Esophagus muscularis mucosa (tissue), 4 donors: ENCODE measurements at places on chromosomes 1 and 21. TPM values are rescaled to one million over a fixed set of nuclear protein-coding genes. Genes with fewer than 3 reads are reported as not detected.
A peak's percentile ranks its signal among the peaks of the same experiment; 100 is the strongest.

VTCN1 gene
- not detected for total RNA-seq

RNU1-1 gene
- not detected for total RNA-seq

TRAPPC10 gene
- 35.2 TPM for total RNA-seq

GLIS1 gene
- total RNA-seq: 0.42 TPM

FHL3 gene
- 38.3 TPM for total RNA-seq

GRCh38 chr1:178774263-178774662, 49.2 kb downstream of the RALGPS2 start:
- DNase-seq: no peak

DNA sequence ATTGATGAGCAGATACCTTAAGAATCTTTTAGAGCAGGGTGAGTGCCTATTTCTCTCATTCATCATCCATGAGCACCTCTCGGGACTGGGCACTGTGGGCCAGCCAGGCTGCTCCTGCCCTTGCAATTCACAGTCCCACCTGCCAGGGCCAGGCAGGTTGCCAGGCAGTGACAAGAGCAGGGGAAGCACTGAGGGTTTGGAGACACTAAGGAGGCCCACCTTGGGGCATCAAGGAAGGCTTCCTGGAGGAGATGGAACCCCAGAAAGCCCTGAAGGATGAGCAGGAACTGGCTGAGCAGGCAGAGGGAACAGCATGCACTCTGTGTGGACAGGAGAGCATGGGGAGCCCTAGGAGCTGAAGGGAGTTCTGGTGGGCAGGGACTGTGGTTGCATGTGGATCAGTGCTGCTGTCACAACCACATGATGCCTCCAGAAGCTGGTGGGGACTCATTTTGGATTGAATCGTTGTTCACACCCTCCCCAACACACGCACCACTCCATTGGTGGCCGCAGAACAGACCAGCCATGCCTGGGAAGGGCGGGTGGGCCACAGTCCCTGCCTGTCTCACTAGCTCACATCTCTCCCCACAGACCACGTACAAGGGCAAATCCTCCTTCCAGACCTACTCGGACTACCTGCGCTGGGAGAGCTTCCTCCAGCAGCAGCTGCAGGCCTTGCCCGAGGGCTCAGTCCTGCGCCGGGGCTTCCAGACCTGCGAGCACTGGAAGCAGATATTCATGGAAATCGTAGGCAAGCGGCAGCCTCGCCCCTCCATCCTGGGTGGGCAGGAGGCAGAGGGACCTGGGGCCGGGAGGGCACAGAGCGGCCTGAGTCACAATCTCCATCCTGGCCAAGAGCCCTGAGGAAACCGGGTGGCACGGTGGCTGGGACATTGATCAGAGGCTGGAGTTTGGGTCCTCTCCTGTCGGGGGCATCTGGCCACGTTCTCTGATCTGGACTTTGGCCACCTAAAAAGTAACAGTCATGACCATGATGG, 55.1 kb downstream of the DISP3 start:
- no peak for DNase-seq

DNA sequence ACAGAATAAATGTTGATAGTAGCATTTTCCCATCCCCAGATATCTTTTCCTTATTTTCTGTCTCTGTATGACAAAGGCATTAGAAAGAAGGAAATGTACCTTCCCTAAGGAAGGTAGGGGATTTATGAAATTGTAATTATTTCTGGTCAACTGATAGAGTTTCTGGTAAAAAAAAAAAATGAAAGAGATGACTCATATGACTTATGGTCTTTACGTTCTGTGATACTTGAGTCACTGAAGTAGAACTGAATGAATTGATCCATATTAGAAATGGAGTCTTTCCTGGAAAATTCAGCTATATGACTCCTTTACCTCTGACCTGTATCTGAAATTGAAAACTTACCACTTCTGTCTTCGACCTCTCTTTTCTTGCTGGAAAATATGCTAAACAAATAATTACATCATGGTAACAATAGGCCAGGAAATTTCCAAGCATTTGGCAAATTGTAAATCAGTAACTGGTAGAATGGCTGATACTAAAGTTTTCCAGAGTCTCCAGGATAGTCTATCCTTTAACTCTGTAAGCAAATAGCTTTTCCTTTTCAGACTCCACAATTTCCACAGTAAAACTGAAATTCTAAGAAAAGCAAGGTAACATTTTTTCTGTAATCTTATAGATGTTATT, 364.3 kb upstream of the PTBP2 start:
- DNase-seq: no peak

DNA sequence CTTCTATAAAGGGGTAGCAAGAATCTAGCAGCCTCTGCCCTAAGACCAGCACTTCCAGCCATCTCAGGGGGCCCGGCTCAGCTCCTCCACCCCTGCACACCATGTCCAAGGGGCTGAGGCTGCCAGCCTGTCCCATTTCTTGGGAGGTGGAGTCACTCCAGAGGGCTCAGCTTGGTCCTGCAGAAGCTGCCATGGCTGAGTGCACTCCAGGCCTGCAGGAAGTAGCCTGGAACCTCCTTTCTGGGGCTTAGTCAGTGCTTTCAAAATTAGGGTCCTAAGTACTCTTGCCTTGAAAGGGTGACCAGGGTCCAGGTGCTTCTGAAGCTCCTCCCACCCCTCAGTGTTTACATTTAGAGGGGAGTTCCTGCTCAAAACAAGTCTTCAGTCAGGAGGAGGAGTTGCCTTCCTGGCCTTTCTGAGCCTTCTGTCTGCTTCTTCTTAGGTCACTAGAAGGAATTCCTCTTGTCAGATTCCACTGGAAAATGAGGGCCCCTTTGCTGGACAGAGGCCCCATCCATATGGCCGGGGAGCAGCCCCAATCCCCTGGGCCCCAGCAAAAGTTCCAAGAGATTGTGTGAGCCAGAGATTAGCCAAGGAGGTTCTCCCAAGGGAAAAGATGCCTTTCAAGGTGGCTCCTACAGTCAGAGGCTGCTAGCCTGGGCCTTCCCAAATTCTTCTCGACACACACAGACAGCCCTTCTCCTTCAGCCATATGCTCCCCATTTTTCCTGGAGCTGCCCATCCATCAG, 128.1 kb upstream of the VAMP3 start:
- DNase-seq: no peak

GRCh38 chr1:180155182-180155682, 563 bp downstream of the QSOX1 start:
- DNase-seq: no peak

DNA sequence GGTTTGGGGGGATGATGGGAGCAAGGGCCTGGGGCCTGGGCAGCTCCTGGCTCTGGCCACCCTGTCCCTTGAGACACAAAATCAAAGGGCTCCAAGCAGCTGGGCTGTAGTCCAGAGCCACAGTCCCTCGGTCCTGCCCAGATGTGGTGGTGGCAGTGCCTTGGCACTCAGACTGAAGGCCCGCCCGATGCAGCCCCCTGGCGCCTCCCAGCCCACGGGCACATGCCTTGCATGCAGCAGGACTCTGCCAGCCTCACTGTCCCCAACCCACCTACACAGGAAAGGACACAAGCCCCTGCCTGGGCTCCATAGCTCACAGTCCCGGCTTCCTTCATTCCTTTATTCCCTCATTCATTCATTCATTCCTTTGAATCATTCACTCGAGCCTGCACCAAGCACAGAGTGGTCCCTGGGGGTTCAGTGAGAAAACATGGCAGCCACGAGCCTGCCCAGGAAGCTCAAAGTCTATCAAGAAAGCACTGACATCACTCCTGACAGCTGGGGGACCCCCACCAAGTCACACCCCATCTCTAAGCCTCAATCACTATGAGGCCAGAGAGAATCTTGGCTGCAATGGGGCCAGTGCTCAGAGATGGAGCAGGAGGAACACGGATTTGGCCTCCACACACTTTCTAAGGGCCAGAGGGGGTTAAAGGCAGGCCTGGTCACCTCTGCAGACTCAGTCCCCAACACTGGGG, 5.8 kb downstream of the SDC3 start:
- no peak for DNase-seq

DNA sequence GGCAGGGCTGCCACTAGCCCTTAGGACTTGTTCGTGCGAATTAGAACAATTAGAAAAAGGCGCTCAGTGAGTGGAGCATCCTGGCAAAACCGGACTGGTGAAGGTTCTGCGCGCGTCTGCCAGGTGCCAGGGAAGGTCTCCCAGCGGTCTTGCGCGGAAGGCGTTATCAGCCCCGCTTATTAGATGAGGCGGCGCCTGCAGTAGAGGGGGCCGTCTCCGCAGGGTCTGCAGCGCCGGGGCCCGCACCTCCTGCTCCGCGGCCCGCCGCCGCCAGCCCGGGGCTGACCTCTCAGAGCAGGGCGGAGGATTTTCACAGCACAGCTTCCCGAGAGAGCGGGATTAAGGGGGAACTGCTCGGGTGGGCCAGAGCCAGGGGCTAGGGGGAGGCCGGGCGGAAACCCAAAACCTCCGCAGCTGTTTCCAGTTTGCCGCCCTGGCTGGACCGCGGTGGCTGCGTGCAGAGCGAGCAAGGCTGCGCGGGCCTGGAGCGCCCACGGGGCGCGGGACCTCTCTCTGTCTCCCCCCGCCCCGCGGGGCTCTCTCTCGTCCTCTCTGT, 155.2 kb downstream of the FOXD2 start:
- DNase-seq: peak; percentile 87
